ENCODE measurements at places on chromosomes 16 and 17. TPM values are rescaled to one million over a fixed set of nuclear protein-coding genes. Genes with fewer than 3 reads are reported as not detected.

RNU2-1 gene
- total RNA-seq = not detected

RRAD gene
- 0.80 TPM for total RNA-seq

OR1A1 gene
- not detected for total RNA-seq

CCL7 gene
- total RNA-seq = not detected

MT3 gene
- not detected for total RNA-seq

GLP2R gene
- total RNA-seq = 1.4 TPM

KRT39 gene
- total RNA-seq = not detected

SYNGR2 gene
- total RNA-seq = 28.7 TPM

G6PC1 gene
- 0.56 TPM for total RNA-seq

SRL gene
- total RNA-seq = not detected

CHMP1A gene
- total RNA-seq = 69.4 TPM

OR1D2 gene
- not detected for total RNA-seq

- H3K4me3 ChIP-seq = no peak overlapping the region
- H3K27me3 ChIP-seq = no peaks in the 10 kb centered on the region
- peaks cover 87% of the 10 kb centered on the region for H3K36me3 ChIP-seq
- H3K27ac ChIP-seq = no peak overlapping the region
- H3K4me1 ChIP-seq = peaks cover 55% of the 10 kb centered on the region
- DNase-seq = no peak
Measured at GRCh38 chr16:11731222-11731621, 11.4 kb downstream of the TXNDC11 start.

DNA sequence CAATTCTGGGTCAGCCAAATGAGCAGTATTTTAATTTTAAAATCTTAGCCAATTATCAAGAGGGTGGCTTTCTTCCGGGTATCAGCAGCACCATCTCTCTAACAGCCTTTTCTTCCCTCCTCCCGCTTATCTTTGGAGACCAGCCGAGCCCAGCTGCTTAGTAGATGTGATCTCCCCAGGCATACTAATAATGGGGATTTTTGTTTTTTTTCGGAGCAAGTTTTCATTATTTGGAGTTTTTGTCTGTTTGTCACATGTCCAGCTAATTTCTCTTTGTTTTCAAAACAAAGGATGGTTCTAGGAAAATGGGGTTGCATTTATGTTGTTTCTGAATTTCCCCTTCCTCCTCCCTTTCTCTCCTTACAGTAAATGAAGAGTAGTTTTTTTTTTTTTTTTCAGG, 170.5 kb upstream of the MPHOSPH6 start:
- H3K36me3 ChIP-seq = no peaks in the 10 kb centered on the region
- H3K4me3 ChIP-seq = no peak overlapping the region
- H3K27ac ChIP-seq = no peak overlapping the region
- peaks cover 7% of the 10 kb centered on the region for H3K27me3 ChIP-seq

- DNase-seq = no peak
- peaks cover 31% of the 10 kb centered on the region for H3K4me1 ChIP-seq
- H3K36me3 ChIP-seq = no peaks in the 10 kb centered on the region
- no peak overlapping the region for H3K27ac ChIP-seq
- H3K27me3 ChIP-seq = no peaks in the 10 kb centered on the region
Measured at GRCh38 chr17:16406742-16407674, 8.4 kb upstream of the TRPV2 start.

DNA sequence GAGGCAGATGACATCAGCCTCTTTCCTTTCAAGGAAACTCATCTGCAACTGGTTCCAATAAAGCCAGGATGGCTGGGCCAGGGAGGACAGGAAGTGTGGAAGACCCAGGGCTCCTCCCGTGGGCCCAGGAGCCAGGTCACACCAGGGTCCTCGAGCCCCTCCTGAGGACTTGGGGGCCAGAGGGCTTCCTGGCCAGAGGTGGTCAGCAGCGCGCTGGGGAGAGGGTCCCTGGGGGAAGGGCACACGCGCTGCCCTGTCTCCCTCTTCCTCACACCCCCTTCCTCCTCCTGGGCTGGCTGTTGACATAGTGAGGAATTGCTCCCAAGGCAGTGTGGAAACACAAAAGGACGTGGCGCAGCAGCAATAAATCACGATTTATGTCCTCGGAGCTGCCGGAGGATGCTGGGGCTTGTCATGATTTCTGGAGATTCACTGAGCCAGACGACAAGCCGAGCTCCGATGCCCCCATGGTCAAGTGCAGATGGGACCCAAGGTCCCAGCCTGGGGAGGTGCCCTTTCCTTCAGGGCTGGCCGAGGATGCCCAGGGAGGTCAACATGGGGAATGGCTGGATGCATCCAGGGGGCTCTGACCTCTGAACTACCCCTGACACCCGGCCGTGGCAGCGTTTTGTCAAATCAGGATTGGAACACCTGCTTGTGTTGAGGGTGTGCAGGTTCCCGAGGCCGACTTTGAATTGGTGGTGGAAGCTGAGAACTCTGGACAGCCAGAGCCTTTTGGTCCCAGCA, 152.6 kb downstream of the IRF8 start:
- DNase-seq = no peak
- no peak overlapping the region for H3K4me3 ChIP-seq
- no peak overlapping the region for H3K27ac ChIP-seq

DNA sequence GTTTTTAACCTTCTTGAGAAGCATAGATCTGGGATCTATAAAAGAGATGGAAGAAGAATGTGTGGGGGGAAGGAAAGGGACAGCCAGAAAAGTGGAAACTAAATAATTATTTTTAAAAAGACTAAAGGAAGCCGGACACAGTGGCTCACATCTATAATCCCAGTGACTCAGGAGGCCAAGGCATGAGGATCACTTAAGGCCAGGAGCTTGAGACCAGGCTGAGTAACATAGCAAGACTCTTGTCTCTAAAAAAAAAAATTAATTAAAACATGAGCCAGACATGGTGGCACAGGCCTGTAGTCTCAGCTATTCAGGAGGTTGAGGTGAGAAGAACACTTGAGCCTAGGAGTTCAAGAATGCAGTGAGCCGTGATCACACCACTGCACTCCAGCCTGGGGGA, 335.1 kb downstream of the GRIN2A start:
- no peak overlapping the region for H3K27ac ChIP-seq
- DNase-seq = no peak
- H3K36me3 ChIP-seq = no peaks in the 10 kb centered on the region
- no peaks in the 10 kb centered on the region for H3K27me3 ChIP-seq

GRCh38 chr16:59566446-59566845, 832.3 kb upstream of the GOT2 start:
- no peaks in the 10 kb centered on the region for H3K4me1 ChIP-seq
- no peak overlapping the region for H3K27ac ChIP-seq
- H3K4me3 ChIP-seq = no peak overlapping the region
- no peaks in the 10 kb centered on the region for H3K27me3 ChIP-seq
- no peak for DNase-seq
- H3K36me3 ChIP-seq = no peaks in the 10 kb centered on the region

GRCh38 chr16:48188449-48189102, 32.8 kb upstream of the ABCC12 start:
- no peaks in the 10 kb centered on the region for H3K27me3 ChIP-seq
- peaks cover 37% of the 10 kb centered on the region for H3K4me1 ChIP-seq
- H3K4me3 ChIP-seq = no peak overlapping the region
- peak; percentile 75 for DNase-seq
- no peaks in the 10 kb centered on the region for H3K36me3 ChIP-seq

- peaks cover 44% of the 10 kb centered on the region for H3K36me3 ChIP-seq
- no peak overlapping the region for H3K4me3 ChIP-seq
- DNase-seq = no peak
- no peak overlapping the region for H3K27ac ChIP-seq
- no peaks in the 10 kb centered on the region for H3K27me3 ChIP-seq
Measured at GRCh38 chr17:77422104-77422747, 281.5 kb downstream of the SEC14L1 start.

GRCh38 chr17:30570596-30571265, 93.5 kb downstream of the GOSR1 start:
- H3K4me3 ChIP-seq = no peak overlapping the region
- no peak for DNase-seq
- no peaks in the 10 kb centered on the region for H3K4me1 ChIP-seq
- H3K27me3 ChIP-seq = peaks cover 4% of the 10 kb centered on the region
- no peaks in the 10 kb centered on the region for H3K36me3 ChIP-seq

DNA sequence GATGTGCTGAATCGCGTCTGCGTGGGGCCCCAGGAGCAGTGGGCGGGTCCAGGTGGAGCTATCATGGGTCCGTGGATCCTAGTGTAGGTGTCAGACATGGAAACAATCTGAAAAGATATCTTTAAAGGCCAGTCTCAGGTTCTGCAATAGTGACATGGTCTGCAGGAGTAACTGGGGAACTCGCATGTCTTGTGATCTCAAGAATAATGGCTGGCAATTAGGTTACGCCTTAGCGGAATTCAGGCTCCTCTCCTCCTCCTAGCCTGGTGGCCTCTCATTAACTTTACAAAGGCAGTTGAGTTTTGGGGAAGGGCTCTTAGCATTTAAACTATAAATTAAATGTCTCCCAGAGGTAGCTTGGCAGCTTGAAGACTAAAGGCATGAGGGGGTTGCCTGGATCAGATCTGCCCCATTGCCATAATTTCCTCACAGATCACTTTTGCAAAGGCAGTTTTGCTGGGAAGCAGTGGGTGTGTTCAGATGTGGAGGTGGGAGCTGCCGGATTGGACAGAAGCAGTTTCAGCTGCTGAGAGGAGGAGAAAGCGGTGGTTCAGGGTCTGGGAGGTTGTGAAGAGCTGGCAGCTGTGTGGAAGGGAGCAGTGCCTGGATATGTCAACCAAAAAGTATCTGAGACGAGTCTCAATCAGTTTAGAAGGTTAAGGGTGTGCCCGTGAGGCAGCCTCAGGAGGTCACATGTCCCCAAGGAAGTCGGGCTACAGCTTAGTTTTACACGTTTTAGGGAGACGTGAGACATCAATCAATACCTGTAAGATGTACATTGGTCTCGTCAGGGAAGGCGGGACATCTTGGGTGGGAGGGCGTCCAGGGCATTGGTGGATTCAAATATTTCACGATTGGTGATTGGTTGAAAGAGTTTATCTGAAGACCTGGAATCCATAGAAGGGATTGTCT, 2.7 kb downstream of the TBCD start:
- no peaks in the 10 kb centered on the region for H3K27me3 ChIP-seq
- no peak for DNase-seq
- no peak overlapping the region for H3K27ac ChIP-seq
- peaks cover 21% of the 10 kb centered on the region for H3K36me3 ChIP-seq
- H3K4me1 ChIP-seq = peaks cover 22% of the 10 kb centered on the region

DNA sequence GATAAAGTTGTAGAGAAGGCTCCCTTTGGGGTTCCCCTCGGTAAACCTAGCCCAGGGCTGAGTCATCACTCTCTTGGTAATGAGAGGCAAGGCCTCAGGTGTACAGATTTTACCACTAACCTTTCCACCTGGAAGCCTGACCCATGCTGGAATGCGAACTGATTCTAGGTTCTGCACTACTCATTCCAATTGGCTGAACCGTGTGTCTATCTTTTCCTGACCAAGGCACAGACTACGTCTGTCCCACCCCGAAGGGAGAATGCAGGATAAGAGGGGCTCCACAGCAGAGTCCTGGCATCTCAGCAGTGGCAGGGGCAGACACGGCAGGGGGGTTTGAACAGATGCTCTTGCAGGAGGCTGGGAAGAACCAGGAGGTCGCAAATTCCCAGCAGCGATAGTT, 65.4 kb upstream of the B4GALNT2 start:
- no peaks in the 10 kb centered on the region for H3K27me3 ChIP-seq
- H3K4me1 ChIP-seq = peaks cover 56% of the 10 kb centered on the region
- H3K27ac ChIP-seq = peak overlapping the region; percentile 99
- H3K4me3 ChIP-seq = no peak overlapping the region
- peak; percentile 49 for DNase-seq

DNA sequence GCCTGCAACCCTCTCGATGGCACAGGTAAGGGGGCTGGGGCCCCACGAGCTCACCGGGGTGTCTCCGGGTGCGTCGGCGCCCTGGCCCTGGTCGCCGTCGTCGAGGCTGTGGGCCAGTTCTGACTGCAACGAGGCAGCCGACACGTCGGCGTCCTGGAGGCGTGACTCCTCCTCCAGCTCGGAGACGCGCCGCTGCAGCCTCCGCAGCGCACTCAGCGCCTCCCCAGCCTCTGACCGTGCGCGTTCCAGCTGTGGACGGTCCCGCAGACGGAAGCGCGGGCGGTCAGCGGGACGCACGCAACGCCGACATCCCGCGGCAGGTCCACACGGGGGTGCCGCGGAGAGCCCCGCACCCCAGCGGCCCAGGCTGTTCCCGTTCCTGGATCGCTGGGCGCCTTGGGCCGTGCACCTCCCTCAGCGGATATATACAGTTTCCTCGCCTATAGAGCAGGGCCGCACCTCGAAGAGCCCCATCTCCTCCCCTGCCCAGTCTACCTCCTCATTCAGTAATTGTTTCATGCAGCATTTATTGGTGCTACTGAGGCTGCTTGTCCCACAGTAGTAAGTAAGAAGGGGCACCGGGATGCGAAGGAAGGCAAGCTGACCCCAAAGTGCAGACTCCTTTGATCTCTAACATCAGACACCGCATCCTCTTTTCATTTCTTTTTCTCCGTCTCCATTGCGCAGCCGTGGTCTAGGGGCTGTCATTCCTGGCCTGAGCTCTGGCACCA, 5.8 kb downstream of the THOC6 start:
- H3K4me1 ChIP-seq = peaks cover 32% of the 10 kb centered on the region
- peaks cover 9% of the 10 kb centered on the region for H3K27me3 ChIP-seq
- peaks cover 16% of the 10 kb centered on the region for H3K36me3 ChIP-seq
- DNase-seq = no peak

DNA sequence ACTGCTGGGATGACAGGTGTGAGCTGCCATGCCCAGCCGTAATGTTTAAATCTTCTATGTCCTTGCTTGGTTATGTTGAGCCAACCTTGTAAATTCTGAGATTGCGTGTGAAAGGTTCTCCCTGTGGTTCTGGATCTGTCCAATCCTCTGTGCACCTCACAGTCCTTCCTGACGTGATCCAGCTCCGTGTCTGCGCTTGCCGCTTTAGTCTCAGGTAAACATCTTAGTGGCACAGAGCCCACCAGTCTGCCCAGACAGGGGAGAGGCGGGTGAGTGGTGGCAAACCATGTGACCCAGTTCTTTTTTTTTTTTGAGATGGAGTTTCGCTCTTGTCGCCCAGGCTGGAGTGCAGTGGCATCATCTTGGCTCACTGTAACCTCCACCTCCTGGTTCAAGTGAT, 13.9 kb downstream of the SLC25A10 start:
- no peaks in the 10 kb centered on the region for H3K36me3 ChIP-seq
- no peak for DNase-seq

GRCh38 chr17:5825717-5826330, 241.5 kb upstream of the NLRP1 start:
- H3K27ac ChIP-seq = no peak overlapping the region
- H3K4me1 ChIP-seq = no peaks in the 10 kb centered on the region
- H3K4me3 ChIP-seq = no peak overlapping the region
- DNase-seq = no peak
- H3K27me3 ChIP-seq = peaks cover 9% of the 10 kb centered on the region
- no peaks in the 10 kb centered on the region for H3K36me3 ChIP-seq

- DNase-seq = no peak
- H3K27ac ChIP-seq = no peak overlapping the region
- peaks cover 20% of the 10 kb centered on the region for H3K27me3 ChIP-seq
- peaks cover 19% of the 10 kb centered on the region for H3K4me1 ChIP-seq
- H3K4me3 ChIP-seq = no peak overlapping the region
- H3K36me3 ChIP-seq = no peaks in the 10 kb centered on the region
Measured at GRCh38 chr16:89183463-89183862, 11.9 kb downstream of the CDH15 start.

All from HepG2 (cell line).